ENCODE measurements at places on chromosomes 4 and X. TPM values are rescaled to one million over a fixed set of nuclear protein-coding genes. Genes with fewer than 3 reads are reported as not detected.

GRCh38 chr4:132063829-132064228 is 1085.3 kb upstream of the PCDH10 start:
- no peak overlapping the region for H3K4me3 ChIP-seq
- H3K27ac ChIP-seq: no peak overlapping the region
- peaks cover 14% of the 10 kb centered on the region for H3K4me1 ChIP-seq
- H3K27me3 ChIP-seq: no peaks in the 10 kb centered on the region
- no peaks in the 10 kb centered on the region for H3K36me3 ChIP-seq

DNA sequence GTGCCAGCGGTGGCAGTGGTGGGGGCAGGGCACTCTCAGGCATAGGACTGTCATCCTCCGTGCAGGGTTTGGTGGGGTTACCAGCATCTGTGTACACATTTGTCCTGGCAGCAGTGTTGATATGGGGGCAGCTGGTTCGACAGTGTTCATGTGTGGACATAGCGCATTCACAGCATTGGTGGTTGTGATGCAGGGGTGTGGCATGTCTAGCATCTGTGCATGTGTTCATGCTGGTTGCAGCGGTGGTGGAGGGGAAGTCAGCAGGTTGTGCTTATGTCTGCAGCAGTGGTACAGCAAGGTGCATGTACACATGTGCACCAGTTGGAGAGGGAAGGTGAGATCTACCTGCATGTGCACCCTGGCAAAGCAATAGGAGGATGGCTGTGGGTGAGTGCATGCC is 75.3 kb upstream of the ZXDB start:
- H3K27ac ChIP-seq: no peak overlapping the region
- DNase-seq: no peak
- no peak overlapping the region for H3K4me3 ChIP-seq
- H3K36me3 ChIP-seq: no peaks in the 10 kb centered on the region

DNA sequence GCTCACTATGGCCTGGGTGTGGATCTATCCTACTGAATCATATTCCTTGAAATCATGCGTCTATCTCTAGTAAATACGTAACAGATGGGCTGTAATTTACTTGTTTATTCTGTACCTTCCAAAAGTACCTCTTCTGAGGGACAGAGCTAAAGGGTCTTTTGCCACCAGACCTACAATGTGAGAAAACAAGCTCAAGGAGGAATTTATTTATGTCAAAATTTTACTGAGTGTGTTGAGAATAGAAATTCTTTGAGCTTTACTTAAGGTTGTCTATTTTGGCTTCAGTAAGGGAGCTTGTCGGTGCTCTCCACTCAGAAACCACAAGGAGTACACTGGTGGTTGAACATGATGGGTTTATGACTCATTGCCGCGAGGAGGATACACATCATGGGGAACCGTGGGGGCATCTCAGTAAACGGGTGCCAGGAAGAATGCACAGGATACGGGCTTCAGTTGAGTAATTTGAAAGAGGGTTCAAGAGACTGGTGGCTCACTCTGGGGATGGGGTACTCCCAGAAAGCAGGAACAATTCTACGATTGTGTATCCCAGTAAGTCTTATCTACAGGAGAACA is 3.0 kb downstream of the ANK2 start:
- DNase-seq: peak; percentile 59
- no peak overlapping the region for H3K27ac ChIP-seq
- peaks cover 9% of the 10 kb centered on the region for H3K4me1 ChIP-seq
- H3K4me3 ChIP-seq: no peak overlapping the region

The TBX22 gene
- not detected for total RNA-seq

The DCAF8L2 gene
- total RNA-seq: not detected

DNA sequence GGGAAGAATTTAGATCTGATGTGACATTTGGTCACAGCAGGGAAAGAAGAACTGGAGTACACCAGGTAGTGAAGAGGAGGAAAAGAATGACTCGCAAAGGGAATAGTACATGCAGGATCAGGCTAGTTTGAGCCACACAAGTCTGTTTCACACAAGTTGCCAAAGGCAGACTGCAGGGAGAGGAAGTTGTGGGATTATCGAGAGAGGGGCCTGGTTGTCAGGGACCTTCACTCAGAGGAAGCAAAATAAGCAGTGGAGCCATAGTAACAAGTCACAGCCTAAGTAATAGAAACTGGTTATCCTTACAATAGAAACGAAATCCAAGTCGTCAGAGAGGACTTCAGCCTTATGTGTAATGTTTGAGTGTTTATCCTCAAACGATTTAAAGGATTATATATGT is 316.7 kb upstream of the HTR2C start:
- no peaks in the 10 kb centered on the region for H3K4me1 ChIP-seq
- no peak overlapping the region for H3K27ac ChIP-seq
- no peak overlapping the region for H3K4me3 ChIP-seq
- no peak for DNase-seq
- H3K27me3 ChIP-seq: no peaks in the 10 kb centered on the region

The CNKSR2 gene
- 2.0 TPM for total RNA-seq

DNA sequence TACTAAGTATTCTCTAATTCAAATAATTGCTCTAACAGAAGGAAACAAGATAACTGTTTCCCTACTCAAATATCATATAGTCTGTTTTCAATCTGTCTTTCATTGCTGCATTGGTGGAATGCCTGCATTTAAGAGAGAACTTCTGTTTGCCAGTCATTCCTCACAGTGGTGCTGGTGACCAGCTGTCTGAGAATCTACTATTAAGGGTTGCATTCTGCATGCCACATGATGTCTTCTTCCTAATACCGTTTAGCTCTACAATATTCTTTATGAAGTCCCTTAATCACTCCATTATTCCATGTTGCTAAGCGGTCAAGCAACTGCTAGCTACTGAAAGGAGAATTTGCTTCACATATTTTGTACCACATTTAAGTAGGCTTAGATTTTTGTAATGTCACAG is 167.1 kb upstream of the CENPE start:
- H3K27ac ChIP-seq: no peak overlapping the region
- H3K27me3 ChIP-seq: no peaks in the 10 kb centered on the region
- no peaks in the 10 kb centered on the region for H3K4me1 ChIP-seq
- DNase-seq: no peak
- no peak overlapping the region for H3K4me3 ChIP-seq

The C1QTNF7 gene
- not detected for total RNA-seq

- H3K4me3 ChIP-seq: no peak overlapping the region
- peak; percentile 66 for DNase-seq
- H3K27ac ChIP-seq: no peak overlapping the region
Observed at GRCh38 chrX:15930585-15930984, 76.0 kb upstream of the AP1S2 start.

- no peak for DNase-seq
- H3K27me3 ChIP-seq: no peaks in the 10 kb centered on the region
- H3K27ac ChIP-seq: no peak overlapping the region
- H3K4me3 ChIP-seq: no peak overlapping the region
- H3K4me1 ChIP-seq: no peaks in the 10 kb centered on the region
Observed at GRCh38 chr4:7506119-7506518, 71.4 kb upstream of the PSAPL1 start.

The CYSLTR1 gene
- total RNA-seq: not detected

- no peak overlapping the region for H3K27ac ChIP-seq
- DNase-seq: no peak
- H3K4me1 ChIP-seq: no peaks in the 10 kb centered on the region
- H3K4me3 ChIP-seq: no peak overlapping the region
Observed at GRCh38 chr4:18034099-18034498, 12.5 kb upstream of the LCORL start.

The EPHA5 gene
- 2.2 TPM for total RNA-seq

The NSG1 gene
- total RNA-seq: not detected

Data from PC-3 (cell line).